ENCODE measurements at places on chromosomes 2 and 18. TPM values are rescaled to one million over a fixed set of nuclear protein-coding genes. Genes with fewer than 3 reads are reported as not detected.

The CHRND gene
- total RNA-seq: not detected

The FRZB gene
- 0.08 TPM for total RNA-seq

The TSPYL6 gene
- total RNA-seq: not detected

The REV1 gene
- 9.3 TPM for total RNA-seq

The TUBA4B gene
- total RNA-seq: 0.20 TPM

The TDRD15 gene
- total RNA-seq: not detected

The EMILIN2 gene
- 12.8 TPM for total RNA-seq

The RNF144A gene
- total RNA-seq: 9.9 TPM

The HOXD10 gene
- total RNA-seq: 5.3 TPM

The RAD51AP2 gene
- total RNA-seq: not detected

The FSIP2 gene
- total RNA-seq: not detected
